ENCODE measurements at places on chromosomes 11 and 22. TPM values are rescaled to one million over a fixed set of nuclear protein-coding genes. Genes with fewer than 3 reads are reported as not detected.

The LRP4 gene
- 23.6 TPM for total RNA-seq

The MYEOV gene
- total RNA-seq = 8.2 TPM

GRCh38 chr11:12664385-12664784 lies 9.8 kb upstream of the TEAD1 start:
- no peak overlapping the region for H3K4me3 ChIP-seq
- no peaks in the 10 kb centered on the region for H3K27me3 ChIP-seq

DNA sequence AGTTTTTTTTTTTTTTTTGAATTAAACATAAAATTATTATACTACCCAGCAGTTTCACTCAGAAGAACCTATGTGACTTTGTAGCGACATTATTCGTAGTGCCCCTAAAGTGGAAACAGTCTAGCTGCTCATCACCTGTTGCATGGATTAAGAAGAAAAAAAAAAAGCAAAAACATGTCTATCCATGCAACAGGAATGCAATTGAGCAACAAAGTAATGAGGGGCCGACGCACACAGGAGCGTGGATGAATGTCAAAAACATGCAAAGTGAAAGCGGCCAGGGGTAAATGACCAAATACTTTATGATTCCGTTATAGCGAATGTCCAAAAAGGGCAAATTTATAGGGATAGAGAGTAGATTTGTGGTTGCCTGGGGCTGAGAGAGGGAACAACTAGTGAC lies 16.3 kb downstream of the MYO18B start:
- no peaks in the 10 kb centered on the region for H3K4me1 ChIP-seq
- no peaks in the 10 kb centered on the region for H3K36me3 ChIP-seq
- DNase-seq = no peak
- no peak overlapping the region for H3K27ac ChIP-seq

DNA sequence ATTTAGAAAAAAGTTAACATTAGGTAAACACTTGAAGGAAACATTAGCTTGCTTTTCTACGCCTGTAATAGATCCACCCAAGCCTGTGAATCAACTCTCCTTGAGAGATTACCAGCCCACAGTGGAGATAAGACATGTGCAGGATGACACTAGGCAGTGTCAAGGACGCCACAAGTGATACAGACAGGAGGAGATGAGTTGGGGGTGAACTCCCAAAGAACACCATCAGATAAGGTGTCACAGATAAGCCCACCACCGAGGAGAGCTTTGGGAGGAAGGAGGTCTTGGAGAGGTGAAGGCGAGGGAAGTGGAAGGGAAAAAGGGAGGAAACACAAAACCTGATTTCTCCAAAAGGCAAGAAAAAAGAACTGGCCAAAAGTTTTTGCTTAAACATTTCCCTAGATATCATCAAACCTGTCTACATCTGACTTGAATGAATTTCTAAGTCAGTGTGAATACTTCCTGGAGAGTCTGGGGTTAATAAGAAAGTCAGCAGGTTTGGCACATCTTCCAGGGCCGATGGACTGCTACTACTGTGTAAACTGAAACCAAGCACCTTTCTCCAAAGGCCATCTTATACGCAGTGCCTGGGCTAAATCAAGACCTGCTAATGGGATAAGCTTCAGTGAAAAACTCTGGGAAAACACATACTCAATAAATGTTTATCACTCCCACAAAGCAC lies 15.5 kb downstream of the CLTCL1 start:
- no peak for DNase-seq
- no peak overlapping the region for H3K4me3 ChIP-seq
- H3K27me3 ChIP-seq = no peaks in the 10 kb centered on the region
- H3K27ac ChIP-seq = no peak overlapping the region
- no peaks in the 10 kb centered on the region for H3K4me1 ChIP-seq
